ENCODE measurements at places on chromosomes 5 and 9.

DNA sequence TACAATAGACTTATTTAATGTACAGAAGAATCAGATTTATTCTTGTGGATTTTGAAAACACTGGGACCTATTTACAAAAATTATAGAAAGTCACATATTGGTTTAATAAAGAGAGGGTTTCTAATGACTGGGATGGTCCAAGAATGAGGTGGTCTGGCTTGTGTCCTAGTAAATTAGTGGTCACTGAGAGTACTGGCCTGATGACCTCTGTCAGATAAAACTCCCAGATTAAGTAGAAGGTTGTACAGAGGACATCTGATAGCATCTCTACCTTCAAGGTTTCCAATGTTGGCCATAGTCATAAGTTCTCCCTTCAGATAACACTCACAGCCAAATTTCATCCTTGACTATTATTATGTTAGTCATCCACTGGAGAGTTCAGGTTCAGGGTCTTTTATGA, 692.9 kb downstream of the MTRR start:
- no peak for DNase-seq

DNA sequence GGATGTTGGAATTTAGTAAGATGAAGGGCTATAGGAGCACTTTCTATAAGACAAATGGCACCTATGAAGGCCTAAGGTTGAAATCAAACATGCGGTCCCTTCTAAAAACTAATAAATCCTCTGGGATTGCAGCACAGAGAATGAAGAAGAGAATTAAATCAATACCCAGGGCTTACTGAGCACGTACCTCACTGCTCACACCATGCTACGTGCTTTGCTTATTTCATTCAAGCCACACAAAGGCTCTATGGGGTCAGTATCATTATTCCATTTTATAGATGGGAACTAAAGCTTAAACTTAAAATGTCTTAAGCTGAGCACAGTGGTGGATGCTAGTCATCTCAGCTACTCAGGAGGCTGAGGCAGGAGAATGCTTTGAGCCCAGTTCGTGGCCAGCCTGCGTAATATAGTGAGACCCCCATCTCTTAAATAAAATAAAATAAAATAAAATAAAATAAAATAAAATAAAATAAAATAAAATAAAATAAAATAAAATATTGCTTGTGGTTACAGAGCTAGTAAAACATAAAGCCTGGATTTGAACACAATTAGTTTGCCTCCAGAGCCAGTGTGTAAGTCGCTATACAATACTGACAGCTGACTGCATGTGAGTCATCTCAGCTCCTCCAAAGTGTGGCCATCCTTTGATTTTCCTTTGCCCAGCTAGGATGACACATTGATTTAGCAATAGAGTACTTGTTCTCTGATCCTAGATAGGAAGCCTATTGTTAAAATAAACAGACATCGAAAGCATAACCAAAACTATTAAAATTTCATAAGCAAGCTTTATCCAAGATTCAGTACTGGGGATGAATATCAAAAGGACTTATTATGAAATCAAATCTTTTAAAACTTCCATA, 20.9 kb upstream of the DPYSL3 start:
- no peak for DNase-seq

DNA sequence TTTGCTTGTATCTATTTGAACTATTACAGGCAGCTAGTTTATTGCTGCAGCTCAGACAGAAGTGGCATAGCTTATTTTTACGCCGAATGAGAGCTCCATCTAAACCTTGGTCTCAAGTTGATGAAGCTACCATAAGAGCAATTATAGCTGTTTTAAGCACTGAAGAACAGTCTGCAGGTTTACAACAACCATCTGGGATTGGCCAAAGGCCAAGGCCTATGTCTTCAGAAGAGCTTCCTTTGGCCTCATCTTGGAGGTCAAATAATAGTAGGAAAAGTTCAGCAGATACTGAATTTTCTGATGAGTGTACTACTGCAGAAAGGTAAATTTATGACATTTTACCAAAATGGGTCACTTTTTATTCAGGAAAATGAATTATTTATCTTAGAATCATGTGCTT, 67.9 kb downstream of the YTHDC2 start:
- DNase-seq = no peak

GRCh38 chr9:124454791-124455443, 4.7 kb downstream of the ADGRD2 start:
- no peak for DNase-seq

- DNase-seq = no peak
Observed at GRCh38 chr9:125393426-125393825, 131.8 kb downstream of the GAPVD1 start.

- DNase-seq = no peak
Observed at GRCh38 chr5:110909415-110909814, 162.1 kb upstream of the TSLP start.

- DNase-seq = no peak
Observed at GRCh38 chr9:6052293-6052919, 37.0 kb upstream of the RANBP6 start.

DNA sequence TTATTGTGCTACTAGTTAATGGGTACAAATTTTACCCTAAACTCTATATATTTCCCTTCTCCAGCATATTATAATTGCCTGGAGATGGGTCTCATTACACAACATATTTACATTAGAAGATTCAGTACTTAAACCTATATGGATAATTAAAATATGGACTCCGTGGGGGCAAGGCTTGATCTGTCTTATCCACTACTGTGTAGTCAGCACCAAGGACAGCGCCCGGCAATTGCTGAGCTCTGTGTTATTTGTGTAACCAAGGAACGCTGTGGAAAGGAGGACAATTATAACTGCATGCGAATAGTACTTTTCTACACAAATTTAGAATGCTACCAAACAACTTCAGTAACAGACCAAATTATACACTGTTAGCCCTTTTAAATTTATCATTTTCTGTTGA, 77.7 kb downstream of the DNAH5 start:
- no peak for DNase-seq

- no peak for DNase-seq
Observed at GRCh38 chr5:9784231-9784630, 154.1 kb upstream of the TAS2R1 start.

Measured in T-helper 1 cell (primary cell).